ENCODE measurements at places on chromosomes 4 and X.

GRCh38 chr4:112172180-112172579 lies 26.9 kb downstream of the FAM241A start:
- no peak for DNase-seq

DNA sequence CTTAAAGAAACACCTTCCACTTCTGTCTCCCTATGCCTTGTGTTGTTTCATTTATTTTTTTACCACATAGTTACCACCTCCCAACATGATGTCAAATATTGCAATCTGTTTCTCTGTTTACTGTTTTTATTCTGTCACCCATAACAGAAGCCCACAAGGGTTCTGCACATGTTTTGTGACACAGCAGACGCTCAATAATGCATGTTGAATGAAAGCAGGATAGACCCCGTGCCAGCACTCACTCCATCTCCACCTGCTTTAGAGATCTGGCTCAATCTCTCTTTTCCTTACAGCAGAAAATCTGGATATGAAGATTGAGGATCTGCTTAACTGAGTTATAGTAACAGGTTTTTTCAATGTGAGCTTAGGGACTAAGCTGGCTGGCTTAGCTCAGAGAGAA lies 116.8 kb upstream of the NUDT10 start:
- DNase-seq, result no peak

- DNase-seq, result no peak
Measured at GRCh38 chr4:166822386-166822785, 411.9 kb downstream of the SPOCK3 start.

GRCh38 chrX:72079607-72080006 lies 52.1 kb downstream of the RTL5 start:
- DNase-seq, result no peak

DNA sequence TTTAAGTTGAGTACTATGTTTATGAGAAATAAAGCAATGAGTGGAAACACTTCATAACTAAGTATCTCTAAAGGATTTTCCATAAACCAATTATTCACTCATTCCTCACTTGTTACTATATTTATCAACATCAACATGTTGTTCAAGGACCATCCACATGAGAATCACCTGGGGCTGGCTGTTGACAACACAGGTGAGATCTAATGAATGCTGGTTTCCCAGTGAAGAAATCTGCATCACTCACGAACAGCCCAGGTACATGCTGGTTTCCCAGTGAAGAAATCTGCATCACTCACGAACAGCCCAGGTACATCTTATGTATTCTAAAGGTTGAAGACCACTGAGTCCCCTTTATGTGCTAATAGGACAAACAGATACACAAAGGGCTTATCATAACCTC lies 32.5 kb downstream of the TSPAN5 start:
- DNase-seq, result no peak

- DNase-seq, result no peak
Measured at GRCh38 chrX:7546551-7547080, 296.4 kb upstream of the VCX start.

DNA sequence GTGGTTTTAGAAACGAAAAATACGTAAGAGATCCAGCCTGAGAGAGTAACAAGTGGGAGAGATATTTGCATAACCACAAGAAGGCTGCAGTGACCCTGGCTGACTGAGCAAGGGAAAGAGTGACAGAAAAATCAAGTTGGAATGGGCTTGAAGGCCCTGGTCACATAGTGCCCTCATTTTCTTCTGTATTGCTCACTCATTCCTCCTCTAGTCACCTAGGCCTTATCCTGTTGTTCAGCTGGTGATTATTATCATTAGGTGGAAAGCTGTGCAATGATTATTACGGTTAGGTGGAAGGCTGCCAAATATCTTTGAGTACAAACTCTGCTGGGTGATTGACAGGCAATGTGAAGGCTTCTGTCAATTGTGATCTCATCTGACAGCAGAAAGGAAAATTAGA lies 2384.1 kb downstream of the PCDH7 start:
- no peak for DNase-seq

DNA sequence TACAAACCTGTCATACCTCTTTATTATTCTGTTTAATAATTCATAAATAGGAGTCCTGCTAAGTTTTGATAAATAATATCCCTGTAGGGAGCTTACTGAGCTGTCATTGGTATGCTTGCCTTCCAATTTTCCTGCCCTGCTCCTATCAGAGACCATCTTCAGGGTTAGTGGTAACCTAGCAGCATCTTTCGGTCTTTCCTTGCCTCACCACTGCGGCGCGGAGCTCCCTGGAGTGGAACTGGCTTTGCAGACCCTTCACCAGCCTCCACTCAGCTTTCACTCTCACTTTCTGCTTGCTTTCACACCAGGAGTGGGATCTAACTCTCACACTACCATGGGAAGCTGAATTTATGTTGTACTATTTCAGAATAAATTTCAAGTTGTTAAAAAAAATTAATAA lies 481.7 kb upstream of the ATOH1 start:
- no peak for DNase-seq

- no peak for DNase-seq
Measured at GRCh38 chr4:20266215-20267082, 14.7 kb downstream of the SLIT2 start.

DNA sequence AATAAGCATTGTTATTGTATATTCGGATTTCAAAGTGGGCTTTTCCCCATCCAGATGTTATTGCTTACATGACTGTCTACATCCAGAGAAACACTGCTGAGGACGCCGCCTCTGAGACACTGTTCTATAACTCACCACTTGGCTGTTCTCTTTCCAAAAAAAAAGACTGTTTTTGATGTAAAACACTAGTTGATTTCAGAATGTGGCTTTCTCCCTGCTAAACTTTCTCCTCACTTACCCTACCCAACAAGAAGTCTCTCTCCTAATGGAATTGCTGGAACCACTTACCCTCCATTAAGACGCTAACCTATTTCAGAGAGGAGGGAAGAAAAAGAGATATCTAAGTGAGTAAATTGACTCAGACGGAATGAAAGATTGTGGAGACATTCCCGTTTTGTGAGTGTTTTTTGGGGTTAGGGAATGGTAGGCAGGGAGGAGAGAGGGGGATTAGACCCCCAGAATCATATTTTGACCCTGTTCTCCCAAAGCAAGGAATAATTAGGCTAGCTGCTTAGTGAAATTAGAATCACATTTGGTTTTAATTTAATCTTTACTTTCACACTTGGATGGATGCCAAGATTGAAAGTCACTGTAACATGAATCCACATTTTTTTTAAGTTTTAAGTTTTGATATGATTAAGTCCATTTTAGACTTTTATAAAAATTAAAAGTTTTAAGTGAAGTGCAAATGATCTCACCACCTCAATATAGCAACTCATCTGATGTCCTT lies 174.9 kb downstream of the CHIC2 start:
- DNase-seq, result no peak

- DNase-seq, result no peak
Measured at GRCh38 chrX:85112293-85112692, 108.6 kb downstream of the APOOL start.

DNA sequence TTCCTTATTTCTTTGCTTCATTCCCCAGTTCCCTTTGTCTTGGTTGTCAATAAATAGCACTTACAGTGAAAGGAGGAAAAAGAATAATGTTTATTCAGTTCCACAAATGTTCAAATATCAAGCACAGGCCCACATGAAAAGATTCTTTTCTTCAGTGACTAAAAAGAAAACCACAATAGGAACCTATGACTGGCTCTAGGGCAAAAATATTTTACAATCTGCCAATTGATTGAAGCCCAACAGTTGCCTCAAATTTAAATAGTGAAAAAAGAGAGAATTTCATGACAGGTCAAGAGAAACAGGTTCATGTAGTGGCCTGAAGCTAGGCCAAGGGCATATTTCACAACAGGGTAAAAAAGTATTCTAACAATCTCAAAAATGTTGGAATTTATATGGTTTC lies 553.8 kb downstream of the CENPC start:
- no peak for DNase-seq

- DNase-seq, result no peak
Measured at GRCh38 chr4:74547042-74547441, 102.1 kb downstream of the AREG start.

DNA sequence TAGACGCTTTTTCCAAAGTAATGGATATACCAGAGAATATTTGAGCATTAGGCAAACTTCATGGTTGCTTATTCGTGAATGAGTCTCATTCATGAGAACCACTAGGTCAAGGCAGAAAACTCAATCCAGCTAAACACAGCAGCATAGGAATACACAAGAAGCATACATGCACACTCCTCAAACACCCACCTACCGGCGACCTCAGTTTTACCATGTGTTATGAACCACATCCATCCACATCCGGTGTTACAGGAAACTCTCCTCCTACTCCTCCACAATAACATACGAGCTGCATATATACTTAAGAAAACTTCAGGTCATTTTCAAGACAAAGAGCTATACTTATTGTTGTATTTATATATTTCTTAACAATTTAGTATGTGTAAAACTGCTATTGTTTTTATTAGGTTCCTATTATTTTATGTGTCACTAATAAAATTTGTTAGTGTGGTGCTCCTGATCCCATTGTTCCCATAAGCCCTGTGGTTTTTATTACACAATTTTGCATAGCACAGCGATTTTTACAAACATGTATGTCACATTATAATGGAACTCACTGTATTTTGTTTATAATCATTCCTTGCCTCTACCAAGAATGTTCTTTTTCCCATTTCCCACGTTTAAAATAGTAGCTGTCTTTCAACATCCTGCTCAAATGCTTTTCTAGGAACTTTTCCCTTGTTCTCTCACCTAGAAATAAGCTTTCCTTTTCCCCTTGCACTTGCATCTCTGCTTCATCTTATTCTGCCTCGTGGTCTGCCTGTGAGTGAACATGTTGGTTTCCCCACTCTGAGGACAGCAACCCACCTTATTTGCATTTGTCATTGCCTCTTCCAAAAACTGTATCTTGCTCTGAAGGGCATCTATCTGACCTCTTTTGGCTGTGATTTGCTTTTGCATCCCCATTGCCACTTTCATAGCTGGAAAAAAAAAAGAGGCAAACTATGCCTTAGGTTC lies 48.3 kb downstream of the STBD1 start:
- DNase-seq, result no peak

DNA sequence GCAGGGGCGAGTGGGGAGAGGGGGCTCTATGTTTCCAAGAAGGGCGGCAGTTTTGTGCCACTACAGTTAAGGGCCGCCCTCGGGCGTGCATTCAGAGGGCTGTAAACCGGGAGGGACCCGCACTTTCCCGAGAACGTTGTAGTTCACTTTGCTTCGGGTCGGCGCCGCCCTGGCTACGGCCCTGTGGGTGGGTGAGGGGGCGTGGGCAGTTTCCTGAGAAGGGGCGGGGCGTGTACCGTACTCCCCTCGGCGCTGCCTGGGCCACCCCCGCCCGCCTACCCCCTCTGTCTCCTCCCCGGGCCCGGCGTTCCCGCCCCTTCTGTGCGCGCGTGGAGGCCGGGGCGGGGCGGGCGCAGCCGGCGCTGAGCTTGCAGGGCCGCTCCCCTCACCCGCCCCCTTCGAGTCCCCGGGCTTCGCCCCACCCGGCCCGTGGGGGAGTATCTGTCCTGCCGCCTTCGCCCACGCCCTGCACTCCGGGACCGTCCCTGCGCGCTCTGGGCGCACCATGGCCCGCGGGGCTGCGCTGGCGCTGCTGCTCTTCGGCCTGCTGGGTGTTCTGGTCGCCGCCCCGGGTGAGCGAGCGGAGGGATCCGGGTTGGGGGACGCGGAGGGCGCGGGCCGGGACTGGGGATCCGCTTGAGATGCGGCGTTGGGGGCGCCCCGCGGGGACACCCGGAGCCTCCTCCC lies at the start of gene CD99:
CD99 (plus strand) TSS at position 440 of the 687 bp plus-strand sequence; CDS start at position 506, 66 bp downstream.
- DNase-seq, result peak; percentile 78

GRCh38 chr4:28469886-28470285 lies 1609.2 kb downstream of the STIM2 start:
- no peak for DNase-seq

DNA sequence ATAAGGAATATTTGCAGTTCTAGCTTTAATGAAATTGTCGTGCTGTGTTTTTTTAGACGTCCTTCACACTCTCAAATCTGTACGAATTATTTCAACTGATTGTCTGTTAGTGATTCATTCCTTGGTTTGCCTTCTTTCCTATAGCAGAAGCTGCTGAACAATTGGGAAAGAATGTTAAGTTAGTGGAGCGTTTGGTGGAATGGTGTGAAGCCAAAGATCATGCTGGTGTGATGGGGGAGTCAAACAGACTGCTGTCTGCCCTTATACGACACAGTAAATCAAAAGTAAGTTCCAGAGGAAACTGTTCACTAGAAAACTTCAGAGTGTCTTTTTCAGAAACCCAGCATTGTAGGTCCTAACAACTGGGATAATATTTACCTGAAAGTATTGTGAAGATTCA lies 159.9 kb downstream of the RAP1GDS1 start:
- DNase-seq, result no peak

DNA sequence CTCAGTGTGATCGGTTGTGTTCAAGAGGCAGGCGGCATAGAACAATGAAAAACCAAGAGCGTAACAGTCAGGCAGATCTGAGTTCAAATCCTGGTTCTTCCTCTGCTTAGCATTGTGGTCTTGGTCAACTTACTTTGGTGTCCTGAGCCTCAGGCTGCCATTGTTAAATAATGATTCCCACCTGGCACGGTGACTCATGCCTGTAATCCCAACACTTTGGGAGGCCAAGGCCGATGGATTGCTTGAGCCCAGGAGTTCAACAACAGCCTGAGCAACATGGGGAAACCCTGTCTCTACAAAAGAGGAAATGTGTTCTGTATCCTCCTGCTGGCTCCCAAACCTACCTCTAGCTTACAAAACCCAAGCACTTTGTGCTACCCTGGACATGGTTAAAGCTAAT lies 129.0 kb upstream of the STX18 start:
- DNase-seq, result no peak

DNA sequence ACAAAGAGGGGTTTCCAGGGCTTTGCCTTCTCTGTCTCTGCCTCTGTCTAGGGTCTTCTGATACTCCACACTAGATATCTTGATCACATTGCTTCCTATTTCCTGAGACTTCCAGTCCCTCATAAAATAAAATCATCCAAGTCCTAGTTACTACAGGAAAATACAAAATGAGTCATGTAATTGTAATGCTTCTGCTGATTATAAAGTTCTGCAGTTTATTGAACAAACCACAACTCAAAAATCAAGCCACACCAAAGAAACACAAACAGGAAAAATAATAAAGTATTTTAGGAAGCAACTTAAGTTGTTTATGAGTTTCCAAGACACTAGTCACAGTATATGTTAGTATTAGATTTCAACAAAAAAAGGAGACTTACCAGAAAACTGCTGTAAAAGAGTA lies 695.1 kb upstream of the GALNTL6 start:
- no peak for DNase-seq

DNA sequence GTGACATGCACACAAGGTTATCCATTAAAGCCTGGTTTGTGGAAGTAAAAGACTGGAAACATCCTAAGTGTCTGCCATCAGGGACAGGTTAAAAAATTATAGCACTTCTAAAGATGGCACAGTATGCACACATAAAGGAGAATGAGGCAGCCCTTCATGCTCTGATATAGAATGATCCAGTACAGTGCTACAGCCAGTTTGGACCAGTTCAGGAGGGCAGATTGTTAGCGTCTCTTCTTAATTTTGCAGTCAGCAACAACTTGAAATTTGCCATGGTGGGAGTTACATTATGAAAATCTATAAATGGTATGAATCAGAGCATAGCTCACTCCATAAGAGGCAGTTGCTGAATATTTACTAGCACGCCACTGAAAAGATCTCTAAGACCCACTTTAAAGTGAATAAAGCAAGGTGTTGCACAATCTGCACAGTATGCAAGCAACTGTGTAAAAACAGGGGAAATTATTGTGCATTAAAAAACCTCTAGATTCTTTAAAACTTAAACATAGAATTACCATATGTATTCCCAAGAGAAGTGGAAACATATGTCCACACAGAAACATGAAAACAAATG lies 20.3 kb upstream of the SOD3 start:
- DNase-seq, result no peak

GRCh38 chr4:82891707-82892466 lies 934 bp upstream of the SEC31A start:
- DNase-seq, result no peak

Measured in activated T-cell treated with anti-CD3 and anti-CD28 coated beads for 48 hours (primary cell).